ENCODE measurements at places on chromosomes 2 and 18.

GRCh38 chr18:43559507-43559906 is 282.2 kb upstream of the SYT4 start:
- no peak for DNase-seq

DNA sequence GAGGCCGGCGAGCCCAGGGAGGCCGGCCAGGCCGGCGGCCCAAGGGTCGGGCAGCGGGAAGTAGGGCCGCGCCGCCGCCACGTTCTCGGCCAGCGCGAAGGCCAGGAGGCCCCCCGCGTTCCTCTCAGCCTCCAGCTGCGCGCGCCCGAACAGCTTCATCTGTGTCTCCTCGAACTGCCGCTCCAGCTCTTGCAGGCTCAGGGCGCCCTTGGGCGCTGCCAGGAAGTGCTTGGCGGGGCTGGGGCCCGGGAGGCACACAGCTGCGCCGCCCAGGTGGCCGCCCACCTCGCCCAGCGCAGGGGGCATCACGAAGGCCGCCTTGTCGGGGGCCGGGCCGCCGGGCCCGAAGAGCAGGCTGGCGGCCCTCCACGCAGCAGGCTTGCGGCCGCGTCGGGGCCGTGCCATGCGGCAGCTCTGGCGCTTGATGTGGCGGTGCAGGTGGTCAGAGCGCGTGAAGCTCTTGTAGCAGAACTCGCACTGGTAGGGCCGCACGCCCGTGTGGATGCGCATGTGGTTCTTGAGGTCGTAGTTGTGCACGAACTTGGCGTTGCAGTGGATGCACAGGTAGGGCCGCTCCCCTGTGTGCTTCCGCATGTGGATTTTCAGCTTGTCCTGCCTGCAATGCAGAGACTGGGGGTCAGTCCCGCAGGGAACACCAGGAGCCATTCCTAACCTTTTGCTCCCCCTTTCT is 99.0 kb upstream of the SMAD2 start:
- no peak for DNase-seq

DNA sequence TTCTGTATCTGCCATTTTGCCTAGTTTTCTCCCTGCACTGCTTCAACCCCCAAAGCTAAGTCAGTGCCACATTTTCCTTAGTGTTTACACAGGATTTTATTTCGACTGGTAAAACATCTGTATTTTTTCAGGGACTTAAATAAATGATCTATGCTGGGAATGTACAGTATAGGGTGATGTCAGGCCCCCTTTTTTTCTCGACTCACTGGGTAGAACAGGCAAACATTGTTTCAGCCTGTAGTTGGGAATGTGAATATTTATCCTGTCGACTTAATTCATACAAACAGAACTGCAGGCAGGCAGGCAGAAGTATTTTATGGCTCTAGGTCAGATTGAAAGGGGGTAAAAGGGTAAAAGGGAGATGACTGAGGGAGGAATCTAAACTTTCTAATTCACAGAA is 123.5 kb upstream of the ZFP36L2 start:
- no peak for DNase-seq

DNA sequence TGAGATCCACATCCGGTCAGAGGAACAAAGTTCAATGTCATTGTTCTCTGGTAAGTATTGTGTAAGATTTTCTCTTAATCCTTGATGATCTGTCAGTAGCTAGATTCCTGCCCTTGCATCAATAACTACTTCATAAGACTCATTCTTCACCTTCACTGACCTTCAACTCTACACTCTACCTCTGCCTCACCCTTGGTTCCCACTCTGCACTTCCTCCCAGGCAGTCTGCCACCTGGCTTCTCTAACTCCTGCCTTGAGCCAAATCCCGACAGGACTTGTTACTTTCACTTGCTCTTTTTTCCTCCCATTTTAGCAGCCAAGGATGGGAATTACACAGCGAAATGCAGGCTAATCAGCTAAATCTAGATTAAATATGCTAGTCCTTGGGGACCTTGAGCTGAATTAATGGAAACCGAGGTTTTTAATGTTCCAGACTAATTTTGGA is 190.7 kb downstream of the DLGAP1 start:
- DNase-seq, result no peak

- no peak for DNase-seq
Measured at GRCh38 chr2:62266433-62267038, 70.6 kb downstream of the B3GNT2 start.

DNA sequence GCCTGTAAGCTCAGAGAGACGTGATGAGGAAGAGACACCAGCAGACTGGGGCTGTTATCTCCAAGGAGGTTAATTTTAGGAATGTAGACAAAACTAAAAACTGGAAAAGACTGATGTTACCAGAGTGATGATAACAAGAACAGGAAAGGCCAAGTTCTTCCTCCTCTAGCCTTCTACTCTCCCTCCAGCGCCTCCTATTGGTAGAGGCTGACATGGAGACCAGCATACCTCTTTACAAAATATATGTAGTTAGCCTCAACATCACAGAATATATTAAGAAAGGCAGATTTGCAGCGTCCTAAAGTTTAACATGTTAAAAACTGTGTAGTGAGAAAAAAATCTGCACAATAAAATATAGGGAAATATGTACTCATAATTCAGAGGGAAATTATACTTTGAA is 66.0 kb downstream of the TCF4 start:
- DNase-seq, result no peak

DNA sequence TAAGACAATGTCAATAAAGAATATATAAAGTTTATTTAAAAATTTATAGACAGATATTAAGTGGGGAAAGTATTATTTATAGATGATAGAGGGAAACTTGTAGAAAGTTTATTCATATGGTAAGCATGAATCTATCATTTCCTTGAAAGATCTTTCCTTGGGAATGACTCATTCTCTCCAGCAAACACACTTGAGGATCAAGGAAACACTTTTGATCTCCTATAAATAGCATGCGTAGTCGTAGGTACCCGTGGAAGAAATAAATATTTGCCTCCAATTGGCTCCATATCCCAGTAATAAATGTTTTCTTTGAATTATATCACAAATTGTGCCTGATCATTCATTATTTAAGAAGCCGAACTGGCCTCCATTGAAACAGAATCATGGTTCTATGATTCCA is 483.4 kb downstream of the RNF144A start:
- no peak for DNase-seq

DNA sequence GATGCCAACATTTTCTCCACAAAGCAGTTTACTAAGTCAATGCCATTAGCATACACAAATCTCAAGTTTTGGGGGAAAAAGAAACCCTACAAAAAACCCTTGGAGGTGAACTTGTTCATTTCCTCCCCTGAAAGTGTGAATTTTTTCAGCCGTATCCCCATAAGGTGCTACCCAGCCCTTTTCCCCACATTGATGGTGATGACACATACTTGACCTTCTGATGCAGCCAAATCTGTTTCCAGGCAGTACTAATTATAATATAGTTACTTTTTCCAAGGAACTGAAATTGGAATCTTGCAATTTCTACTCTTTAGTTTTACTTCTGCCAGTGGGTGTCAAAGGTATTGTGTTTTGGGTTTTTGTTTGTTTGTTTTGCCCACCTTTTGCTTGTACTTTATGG is 474.5 kb downstream of the TGIF1 start:
- DNase-seq, result no peak

- DNase-seq, result peak; percentile 43
Measured at GRCh38 chr18:2905854-2906703, 59.3 kb downstream of the EMILIN2 start.

DNA sequence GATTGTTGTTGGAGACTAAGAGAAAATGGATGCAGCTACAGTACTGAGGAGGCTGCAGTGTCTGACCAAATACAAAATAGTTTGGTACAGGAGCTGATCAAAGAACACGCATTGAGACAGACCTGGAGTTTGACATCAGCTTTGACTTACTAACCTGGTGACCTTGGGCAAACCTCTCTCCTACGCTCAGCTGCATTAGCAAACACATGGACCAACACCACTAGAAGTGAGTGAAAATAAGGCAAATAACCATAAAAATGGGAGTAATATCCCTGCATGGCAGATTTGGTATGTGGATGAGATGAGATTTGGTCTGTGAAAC is 126.5 kb downstream of the LPIN1 start:
- no peak for DNase-seq

DNA sequence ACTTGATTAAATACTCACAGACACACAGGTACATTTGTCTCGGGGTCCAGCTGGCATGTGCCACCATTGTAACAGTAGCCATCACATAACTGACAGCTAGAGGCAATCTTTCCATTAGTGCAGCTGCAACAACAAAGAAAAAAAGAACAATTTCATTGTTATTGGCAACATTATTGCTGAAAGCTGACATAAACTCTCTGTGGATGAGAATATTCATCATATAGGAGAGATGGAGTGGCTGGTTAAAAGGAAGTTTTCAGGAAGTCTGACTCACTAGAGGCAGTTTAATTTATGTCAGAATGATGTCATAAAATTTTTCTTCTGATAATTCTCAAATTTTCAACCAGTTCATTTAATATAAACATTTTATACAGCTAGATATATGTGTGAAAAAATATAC is 1490.0 kb upstream of the NXPH2 start:
- DNase-seq, result no peak

DNA sequence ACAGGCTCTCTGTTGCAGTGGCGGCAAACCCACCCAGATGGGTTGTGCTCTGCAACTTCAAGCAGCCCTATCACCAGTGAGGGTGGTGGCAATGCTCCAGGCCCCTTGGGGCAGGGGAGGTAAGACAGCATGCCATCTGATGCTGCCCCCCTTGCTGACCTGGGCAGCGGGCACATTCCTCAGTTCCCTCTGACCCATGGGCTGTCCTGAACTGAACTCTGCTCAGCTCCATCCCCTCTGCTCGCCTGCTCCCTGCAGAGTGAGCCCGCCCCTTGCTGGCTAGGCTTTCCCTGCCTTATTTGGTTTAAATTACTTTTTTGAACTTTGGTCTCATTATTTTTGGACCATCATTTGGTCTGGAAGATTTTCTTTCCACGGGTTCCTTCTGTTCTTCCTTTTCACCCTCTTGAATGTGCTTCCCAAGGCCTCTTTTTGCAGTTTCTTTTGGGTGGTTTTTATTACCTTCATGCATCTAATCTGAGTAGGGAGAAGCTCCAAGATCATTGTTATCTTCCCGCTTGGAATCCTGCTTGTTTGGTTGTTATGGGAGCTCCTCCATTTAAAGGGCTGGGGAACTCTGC is 565.4 kb downstream of the TNS1 start:
- no peak for DNase-seq

- DNase-seq, result peak; percentile 73
Measured at GRCh38 chr2:38155-38554, 8.2 kb downstream of the FAM110C start.

DNA sequence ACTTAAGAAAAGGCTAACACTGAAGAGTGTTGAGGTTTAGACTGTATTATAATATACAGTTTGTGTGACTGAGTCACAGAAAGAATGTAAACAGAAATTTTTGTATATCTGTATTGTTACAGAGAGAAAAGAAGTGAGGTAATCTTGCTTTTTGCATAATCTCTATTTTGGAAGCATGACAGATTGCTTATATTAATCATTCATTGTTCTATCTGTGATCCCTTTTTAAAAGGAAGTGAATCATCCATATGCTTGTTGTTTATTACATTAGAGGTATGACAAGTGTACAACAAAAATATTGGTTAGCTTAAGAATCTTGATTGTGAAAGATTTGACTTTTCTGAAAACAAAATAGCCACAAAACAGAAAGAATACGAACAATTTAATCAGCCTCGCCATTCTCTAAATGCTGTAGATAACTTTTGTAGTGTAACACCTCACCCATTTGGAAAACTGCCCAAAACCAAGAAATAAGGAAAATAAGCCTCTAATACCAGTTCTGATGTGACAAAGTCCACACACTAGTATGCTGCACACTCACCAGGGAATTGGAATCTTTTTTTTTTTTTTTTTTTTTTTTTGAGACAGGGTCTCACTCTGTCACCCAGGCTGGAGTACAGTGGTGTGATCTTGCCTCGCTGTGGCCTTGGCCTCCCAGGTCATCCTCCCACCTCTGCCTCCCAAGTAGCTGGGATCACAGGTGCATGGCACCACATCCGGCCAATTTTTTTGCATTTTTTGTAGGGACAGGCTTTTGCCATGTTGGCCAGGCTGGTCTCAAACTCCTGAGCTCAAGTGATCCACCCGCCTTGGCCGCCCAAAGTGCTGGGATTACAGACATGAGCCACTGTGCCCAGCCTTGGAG is 91.5 kb upstream of the LPIN2 start:
- no peak for DNase-seq

DNA sequence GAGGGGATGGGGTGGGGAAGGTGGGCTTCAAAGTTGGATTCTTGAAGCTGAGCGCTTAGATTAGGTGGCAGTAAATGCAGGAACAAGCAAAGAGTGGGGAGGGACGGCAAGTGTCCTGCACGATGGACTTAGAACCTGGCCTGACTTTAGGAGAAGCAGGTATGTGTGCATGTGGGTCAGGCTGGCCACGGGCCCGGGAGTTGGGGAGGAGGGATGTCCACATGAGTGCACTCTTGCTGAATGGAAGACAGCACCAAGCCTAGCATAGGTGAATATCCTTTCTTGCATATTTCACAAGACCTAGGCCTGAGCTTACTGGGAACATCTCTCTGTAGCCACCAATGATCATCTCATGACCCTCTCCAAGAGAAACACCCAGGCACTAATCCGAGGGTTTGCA is 96.1 kb downstream of the DDX1 start:
- no peak for DNase-seq

DNA sequence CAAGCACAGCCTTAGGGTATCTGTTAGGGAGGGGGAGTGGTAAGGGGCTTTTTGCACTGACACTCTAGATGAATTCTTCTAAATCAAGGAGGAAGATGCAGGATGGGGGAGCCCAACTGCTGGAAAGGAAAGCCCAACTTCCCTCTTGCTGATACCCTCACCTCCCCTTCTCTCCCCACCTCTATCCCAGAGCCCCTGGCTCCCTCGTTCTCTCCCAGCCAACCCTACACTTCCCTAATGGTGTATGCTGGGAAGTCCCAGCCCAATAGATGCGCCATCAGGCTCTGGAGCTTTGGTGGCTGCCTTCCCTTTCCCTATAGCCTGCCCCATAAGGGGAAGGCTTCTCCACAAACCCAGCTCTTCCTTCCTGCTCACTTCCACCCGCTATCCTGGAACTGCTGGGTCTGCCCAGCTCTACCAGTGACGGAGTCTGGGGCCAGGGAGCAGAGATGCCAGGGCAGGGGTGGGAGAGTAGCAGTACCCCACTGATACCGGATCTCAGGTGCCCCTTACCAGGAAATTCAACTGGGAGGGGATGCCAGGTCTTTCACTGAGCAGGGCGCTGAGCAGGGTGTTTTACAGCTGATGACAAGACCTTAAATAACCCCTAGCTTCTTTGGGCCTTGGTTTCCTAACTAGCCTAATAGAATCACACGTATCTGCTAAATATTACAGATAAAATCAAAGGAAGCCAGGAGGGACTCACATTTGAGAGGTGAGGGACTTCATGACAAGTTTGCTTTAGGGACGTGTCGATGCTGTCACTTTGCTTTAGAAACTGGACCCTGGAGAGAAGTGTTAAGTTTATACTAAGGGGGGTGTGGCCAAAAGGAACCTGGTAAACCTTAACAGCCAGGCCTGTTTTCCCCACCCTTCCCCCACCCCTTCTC is 82.6 kb downstream of the DNMT3A start:
- no peak for DNase-seq

All from Peyer's patch (tissue), 4 donors.